ENCODE measurements at places on chromosomes 2 and 18. TPM values are rescaled to one million over a fixed set of nuclear protein-coding genes. Genes with fewer than 3 reads are reported as not detected.

Gene GREB1L
- total RNA-seq: not detected

Gene CENPA
- 13.0 TPM for total RNA-seq

Gene SPATA3
- total RNA-seq: not detected

DNA sequence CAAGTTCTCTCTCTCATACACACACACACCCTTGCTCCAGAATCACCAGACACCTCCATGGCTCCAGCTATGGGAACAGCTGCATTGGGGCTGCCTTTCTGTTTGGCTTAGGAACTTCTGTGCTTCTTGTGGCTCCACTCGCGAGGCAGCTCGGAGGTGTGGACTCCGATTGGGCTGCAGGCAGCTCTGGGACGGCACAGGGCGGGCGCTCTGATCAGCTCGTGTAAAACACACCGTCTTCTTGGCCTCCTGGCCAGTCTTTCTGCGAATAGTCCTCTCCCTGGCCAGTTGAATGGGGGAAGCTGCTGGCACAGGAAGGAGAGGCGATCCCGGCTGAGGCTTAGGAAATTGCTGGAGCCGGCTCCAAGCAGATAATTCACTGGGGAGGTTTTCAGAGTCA is 22.4 kb downstream of the FOSL2 start:
- H3K4me3 ChIP-seq: no peak overlapping the region
- no peaks in the 10 kb centered on the region for H3K27me3 ChIP-seq
- DNase-seq: no peak
- H3K36me3 ChIP-seq: no peaks in the 10 kb centered on the region
- H3K27ac ChIP-seq: no peak overlapping the region
- H3K4me1 ChIP-seq: 0 out of 2 replicates have a peak, but pooled peaks cover 5% of the 10 kb centered on the region

- no peak for DNase-seq
- H3K4me3 ChIP-seq: no peak overlapping the region
- H3K4me1 ChIP-seq: no peaks in the 10 kb centered on the region
- no peak overlapping the region for H3K27ac ChIP-seq
Observed at GRCh38 chr2:169129703-169130243, 60.4 kb downstream of the DHRS9 start.

DNA sequence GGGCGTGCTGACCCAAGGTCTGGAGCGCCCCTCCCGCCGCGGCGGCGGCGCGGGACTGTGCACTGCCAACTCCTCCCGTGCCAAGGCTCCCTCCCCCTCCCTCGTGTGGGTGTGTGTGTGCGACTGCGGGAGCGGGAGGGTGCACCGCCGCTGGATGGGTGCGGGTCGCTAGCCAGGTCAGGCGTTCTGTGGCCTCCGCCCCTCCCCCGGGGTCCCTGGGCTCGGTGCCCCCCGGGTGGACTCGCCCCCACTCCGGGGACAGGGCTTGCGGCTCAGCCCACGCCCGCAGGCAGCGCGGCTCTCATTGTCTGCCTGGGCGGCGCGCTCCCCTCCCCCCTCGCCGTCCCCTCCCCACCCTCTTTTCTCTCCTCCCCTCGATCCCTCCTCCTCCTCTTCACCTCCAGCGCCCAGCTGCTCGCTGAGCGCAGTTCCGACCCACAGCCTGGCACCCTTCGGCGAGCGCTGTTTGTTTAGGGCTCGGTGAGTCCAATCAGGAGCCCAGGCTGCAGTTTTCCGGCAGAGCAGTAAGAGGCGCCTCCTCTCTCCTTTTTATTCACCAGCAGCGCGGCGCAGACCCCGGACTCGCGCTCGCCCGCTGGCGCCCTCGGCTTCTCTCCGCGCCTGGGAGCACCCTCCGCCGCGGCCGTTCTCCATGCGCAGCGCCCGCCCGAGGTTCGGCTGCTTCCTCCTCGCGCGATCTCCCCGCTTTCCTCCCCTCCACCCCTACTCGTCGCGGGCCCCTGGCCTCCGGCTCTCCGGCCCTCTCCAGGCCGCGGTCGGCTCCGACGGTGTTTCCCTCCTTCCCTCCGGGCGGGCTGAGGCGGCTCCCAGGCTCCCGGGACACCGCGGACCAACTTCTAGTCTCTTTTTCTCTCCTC is at the start of gene GATA6:
GATA6 (plus strand) TSS at position 579 of the 878 bp plus-strand sequence. CDS start 1,556 bp downstream, outside the sequence.
- H3K27ac ChIP-seq: no peak within 1 kb of the TSS
- peaks cover 30% of the 10 kb centered on the region for H3K4me1 ChIP-seq
- peak; percentile 88 for DNase-seq
- peak within 1 kb of the TSS; percentile 82 for H3K4me3 ChIP-seq
- H3K27me3 ChIP-seq: peaks cover 96% of the 10 kb centered on the region

GRCh38 chr2:3179208-3179607 is 198.4 kb downstream of the EIPR1 start:
- DNase-seq: peak; percentile 79
- no peaks in the 10 kb centered on the region for H3K36me3 ChIP-seq
- H3K4me1 ChIP-seq: no peaks in the 10 kb centered on the region
- H3K4me3 ChIP-seq: no peak overlapping the region

DNA sequence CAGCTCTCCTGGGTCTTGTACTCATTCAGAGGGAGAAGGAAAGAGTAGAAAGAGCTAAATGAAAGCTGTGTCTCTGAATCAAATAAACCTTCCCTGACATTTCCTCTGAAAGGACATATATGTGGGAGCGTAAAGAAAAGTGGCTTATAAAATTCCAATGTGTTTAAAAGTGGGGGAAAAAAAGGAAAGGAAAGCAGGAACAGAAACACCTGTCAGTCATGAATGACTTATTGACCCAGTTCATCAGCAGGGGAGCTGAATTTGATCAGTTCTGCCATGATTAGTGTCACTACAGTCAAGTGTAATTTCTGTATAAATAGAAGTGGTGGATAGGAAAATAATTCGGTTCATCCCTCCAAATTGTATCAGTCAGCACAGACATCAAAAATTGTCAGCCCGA is 382.5 kb downstream of the ERBB4 start:
- H3K4me1 ChIP-seq: no peaks in the 10 kb centered on the region
- no peak overlapping the region for H3K27ac ChIP-seq
- no peaks in the 10 kb centered on the region for H3K36me3 ChIP-seq
- no peaks in the 10 kb centered on the region for H3K27me3 ChIP-seq
- no peak for DNase-seq

Gene SNTG2
- total RNA-seq: 56.0 TPM

GRCh38 chr2:64865073-64865830 is 123.9 kb upstream of the SLC1A4 start:
- H3K4me1 ChIP-seq: peaks cover 13% of the 10 kb centered on the region
- H3K27me3 ChIP-seq: peaks cover 58% of the 10 kb centered on the region
- peak; percentile 73 for DNase-seq
- H3K27ac ChIP-seq: no peak overlapping the region
- peak overlapping the region; percentile 90 for H3K4me3 ChIP-seq
- no peaks in the 10 kb centered on the region for H3K36me3 ChIP-seq

Gene MERTK
- total RNA-seq: 8.7 TPM

Gene DTYMK
- total RNA-seq: 55.4 TPM

GRCh38 chr2:98729652-98730051 is 1.3 kb downstream of the MGAT4A start:
- no peak overlapping the region for H3K27ac ChIP-seq
- peaks cover 25% of the 10 kb centered on the region for H3K4me1 ChIP-seq
- H3K36me3 ChIP-seq: no peaks in the 10 kb centered on the region
- H3K27me3 ChIP-seq: peaks cover 53% of the 10 kb centered on the region
- peak overlapping the region; percentile 68 for H3K4me3 ChIP-seq

GRCh38 chr2:224442071-224442967 is 40.4 kb upstream of the FAM124B start:
- peak overlapping the region; percentile 63 for H3K4me3 ChIP-seq
- H3K27me3 ChIP-seq: 0 out of 2 replicates have a peak, but pooled peaks cover 5% of the 10 kb centered on the region
- peaks cover 12% of the 10 kb centered on the region for H3K4me1 ChIP-seq
- DNase-seq: peak; percentile 89
- peak overlapping the region; percentile 80 for H3K27ac ChIP-seq

DNA sequence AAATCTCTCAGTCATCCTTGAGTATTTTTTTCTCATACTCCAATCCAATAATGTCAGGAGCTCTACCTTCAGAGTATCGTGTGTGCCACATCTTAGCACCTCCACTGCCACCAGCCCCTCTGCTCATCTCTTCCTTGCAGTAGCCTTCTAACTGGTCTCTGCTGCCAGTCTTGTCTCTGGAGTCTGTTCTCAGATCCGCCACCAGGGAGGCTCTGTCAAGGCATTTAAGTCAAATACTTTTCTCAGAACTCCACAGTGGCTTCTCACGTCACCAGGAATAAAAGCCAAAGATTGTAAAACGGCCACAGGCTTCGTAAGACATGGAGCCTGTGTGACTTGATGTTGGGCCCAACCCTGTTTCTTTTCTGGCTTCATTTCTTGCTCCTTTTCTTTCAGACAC is 7.1 kb downstream of the UNC50 start:
- no peaks in the 10 kb centered on the region for H3K27me3 ChIP-seq
- no peaks in the 10 kb centered on the region for H3K4me1 ChIP-seq
- H3K27ac ChIP-seq: no peak overlapping the region
- H3K4me3 ChIP-seq: no peak overlapping the region
- peaks cover 15% of the 10 kb centered on the region for H3K36me3 ChIP-seq

DNA sequence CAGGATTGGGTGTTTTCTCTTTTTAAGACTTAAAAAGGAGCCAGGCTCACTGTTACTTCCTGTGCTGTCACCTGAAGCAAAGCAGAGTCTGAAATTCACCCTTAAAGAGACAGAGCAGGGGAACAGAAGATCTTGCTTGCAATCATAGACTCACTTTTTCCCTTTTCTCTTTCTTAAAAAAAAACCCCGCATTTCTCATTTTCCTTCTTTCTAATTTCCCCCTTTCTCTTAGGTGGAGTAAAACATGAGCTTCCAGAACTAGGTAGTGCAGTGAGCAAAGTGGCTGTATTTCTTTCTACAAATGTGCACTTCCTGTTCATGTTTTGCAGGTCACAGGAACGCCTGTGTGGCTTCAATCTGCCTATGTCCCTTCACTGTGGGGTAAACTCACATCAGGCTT is 381.2 kb downstream of the LPIN1 start:
- no peaks in the 10 kb centered on the region for H3K4me1 ChIP-seq
- no peak overlapping the region for H3K27ac ChIP-seq
- DNase-seq: no peak

Gene AUP1
- 89.4 TPM for total RNA-seq

GRCh38 chr18:62030091-62030985 is 137.5 kb upstream of the RNF152 start:
- no peak for DNase-seq
- no peak overlapping the region for H3K27ac ChIP-seq
- H3K27me3 ChIP-seq: no peaks in the 10 kb centered on the region
- H3K4me3 ChIP-seq: no peak overlapping the region
- no peaks in the 10 kb centered on the region for H3K36me3 ChIP-seq

Gene INHBB
- 0.16 TPM for total RNA-seq

- no peaks in the 10 kb centered on the region for H3K4me1 ChIP-seq
- H3K27ac ChIP-seq: no peak overlapping the region
- no peak overlapping the region for H3K4me3 ChIP-seq
- no peaks in the 10 kb centered on the region for H3K27me3 ChIP-seq
- DNase-seq: no peak
Observed at GRCh38 chr2:10559101-10559500, 111.0 kb upstream of the ODC1 start.

Gene PLEKHM3
- total RNA-seq: 5.6 TPM

- H3K27me3 ChIP-seq: no peaks in the 10 kb centered on the region
- H3K4me3 ChIP-seq: no peak overlapping the region
- H3K36me3 ChIP-seq: no peaks in the 10 kb centered on the region
- no peaks in the 10 kb centered on the region for H3K4me1 ChIP-seq
Observed at GRCh38 chr2:49582946-49583345, 428.6 kb upstream of the FSHR start.

- no peak overlapping the region for H3K4me3 ChIP-seq
- H3K4me1 ChIP-seq: no peaks in the 10 kb centered on the region
- no peaks in the 10 kb centered on the region for H3K27me3 ChIP-seq
- H3K27ac ChIP-seq: no peak overlapping the region
- DNase-seq: no peak
Observed at GRCh38 chr18:24995755-24996154, 356.2 kb downstream of the ZNF521 start.

DNA sequence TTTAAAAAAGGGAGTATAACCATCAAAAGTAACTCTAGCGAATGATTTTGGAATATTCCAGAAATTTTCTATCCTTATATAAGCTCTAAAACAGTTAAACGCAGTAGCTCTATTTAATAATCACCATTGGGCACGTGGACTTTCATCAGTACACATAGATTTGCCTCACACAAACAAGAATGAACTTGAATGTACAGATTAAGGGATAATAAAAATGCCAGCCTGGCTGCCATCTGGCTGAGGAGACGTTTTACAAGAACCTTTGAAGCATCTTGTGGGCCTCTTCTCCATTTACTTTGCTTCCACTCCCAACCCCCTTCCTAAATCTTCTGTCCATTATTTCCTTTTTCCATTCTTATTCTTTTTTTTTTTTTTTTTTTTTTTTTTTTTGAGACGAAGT is 47.2 kb downstream of the AGAP1 start:
- H3K4me1 ChIP-seq: peaks cover 41% of the 10 kb centered on the region
- H3K27me3 ChIP-seq: no peaks in the 10 kb centered on the region

DNA sequence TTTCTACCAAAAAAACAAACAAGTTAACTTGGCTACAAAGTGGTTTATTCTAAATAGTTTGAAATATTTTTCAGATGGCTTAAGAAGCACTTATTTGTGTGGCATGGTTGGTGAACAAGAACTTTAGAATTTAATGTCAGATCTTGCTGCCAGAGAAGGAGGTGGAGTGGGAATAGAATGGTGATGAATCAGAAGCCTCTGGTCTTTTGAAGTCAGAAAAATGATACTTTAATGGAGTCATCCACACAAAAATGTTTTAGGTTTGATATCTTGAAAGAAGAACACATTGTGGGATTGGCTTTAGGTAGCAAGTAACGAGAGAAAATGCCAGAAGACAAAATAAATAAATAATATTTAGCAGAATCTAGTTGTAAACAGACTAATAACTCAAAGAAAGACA is 243.1 kb upstream of the FANCL start:
- H3K4me1 ChIP-seq: peaks cover 18% of the 10 kb centered on the region
- DNase-seq: no peak
- no peaks in the 10 kb centered on the region for H3K27me3 ChIP-seq
- H3K27ac ChIP-seq: no peak overlapping the region
- H3K4me3 ChIP-seq: no peak overlapping the region

GRCh38 chr2:96631804-96632435 is 6.2 kb downstream of the KANSL3 start:
- no peak overlapping the region for H3K4me3 ChIP-seq

Gene POTEI
- 0.56 TPM for total RNA-seq

Gene CFAP53
- not detected for total RNA-seq

- H3K27me3 ChIP-seq: peaks cover 22% of the 10 kb centered on the region
- H3K4me1 ChIP-seq: no peaks in the 10 kb centered on the region
- H3K4me3 ChIP-seq: peak overlapping the region; percentile 51
- DNase-seq: peak; percentile 73
- no peaks in the 10 kb centered on the region for H3K36me3 ChIP-seq
Observed at GRCh38 chr2:241844066-241844728, 14.5 kb downstream of the PDCD1 start.

GRCh38 chr18:44466997-44467396 is 213.7 kb upstream of the SETBP1 start:
- H3K36me3 ChIP-seq: no peaks in the 10 kb centered on the region
- H3K27me3 ChIP-seq: no peaks in the 10 kb centered on the region
- H3K27ac ChIP-seq: no peak overlapping the region
- no peak for DNase-seq
- no peaks in the 10 kb centered on the region for H3K4me1 ChIP-seq
- no peak overlapping the region for H3K4me3 ChIP-seq
